Retina (tissue), 1 donor: ENCODE measurements at places on chromosomes 1 and 21.

GRCh38 chr1:107870696-107871095 is 94.3 kb downstream of the VAV3 start:
- DNase-seq, result no peak

DNA sequence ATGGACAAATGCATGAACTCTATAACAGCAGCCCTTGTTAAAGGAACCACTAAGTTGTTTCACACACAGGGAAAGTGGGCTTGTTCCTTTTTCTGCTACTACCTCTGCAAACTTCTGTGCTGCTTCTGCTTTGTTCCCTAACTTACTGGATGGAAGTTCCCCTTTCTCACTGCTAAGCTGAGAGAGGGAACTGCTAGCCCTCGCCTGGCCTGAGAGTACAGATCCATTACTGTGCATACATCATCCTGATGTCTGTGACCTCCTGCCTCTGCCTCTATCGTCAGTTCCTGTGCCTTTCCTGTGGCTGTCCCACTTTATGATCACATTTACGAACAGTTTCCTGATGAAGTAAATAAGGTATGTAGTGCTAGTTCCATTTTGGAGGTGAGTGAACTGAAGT is 3.5 kb downstream of the GNAT2 start:
- no peak for DNase-seq

DNA sequence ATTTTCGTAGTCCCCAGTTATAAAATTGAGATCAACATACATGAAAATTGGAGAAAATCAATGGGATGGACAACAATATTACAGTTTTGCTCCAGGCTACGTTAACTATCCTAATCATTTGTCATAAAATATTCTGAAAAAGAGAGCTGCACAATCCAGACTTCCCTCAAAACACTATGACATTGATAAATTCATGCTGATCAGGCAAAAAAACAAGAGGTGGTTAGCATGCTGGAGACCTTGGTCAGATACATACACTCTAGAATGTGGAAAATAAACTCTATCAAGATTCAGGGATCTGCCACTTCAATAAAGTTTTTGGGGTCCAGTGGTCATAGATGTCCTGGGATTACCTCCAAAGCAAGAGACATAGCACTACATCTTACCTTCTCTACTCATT is 32.5 kb upstream of the ARHGAP29 start:
- DNase-seq, result no peak

DNA sequence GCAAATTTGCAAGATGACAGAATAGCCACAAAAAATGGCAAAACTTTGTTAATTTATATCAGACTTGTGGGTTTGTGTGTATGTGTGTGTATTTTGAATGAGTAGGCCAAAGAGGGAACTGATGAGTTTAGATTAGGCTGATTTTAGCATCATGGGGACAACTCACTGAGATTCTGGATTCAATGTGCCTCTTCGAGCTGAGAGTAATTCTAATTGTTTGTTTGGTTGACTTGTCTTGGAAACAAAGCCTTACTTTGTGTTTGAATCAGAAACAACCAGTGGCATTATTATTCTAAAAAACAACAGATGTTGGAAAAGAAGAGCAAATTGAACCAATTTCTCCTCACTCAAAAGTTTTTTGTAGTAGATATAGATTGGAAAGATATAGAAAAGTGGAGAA is 40.5 kb upstream of the C21orf91 start:
- no peak for DNase-seq

- DNase-seq, result peak; percentile 39
Observed at GRCh38 chr1:180181996-180182642, 27.4 kb downstream of the QSOX1 start.

- DNase-seq, result peak; percentile 81
Observed at GRCh38 chr1:86154571-86155050, 2.0 kb downstream of the COL24A1 start.

GRCh38 chr1:221822591-221822990 is 80.7 kb upstream of the DUSP10 start:
- DNase-seq, result no peak

- no peak for DNase-seq
Observed at GRCh38 chr1:83996621-83997020, 2.3 kb downstream of the TTLL7 start.

GRCh38 chr21:38291874-38292273 is 35.1 kb downstream of the KCNJ15 start:
- no peak for DNase-seq

- DNase-seq, result peak; percentile 90
Observed at GRCh38 chr1:32538887-32539583, at the start of gene ZBTB8A. Gene ZBTB8A (plus strand): TSS chr1:32539427. CDS start chr1:32592932, 53,505 bp downstream.

DNA sequence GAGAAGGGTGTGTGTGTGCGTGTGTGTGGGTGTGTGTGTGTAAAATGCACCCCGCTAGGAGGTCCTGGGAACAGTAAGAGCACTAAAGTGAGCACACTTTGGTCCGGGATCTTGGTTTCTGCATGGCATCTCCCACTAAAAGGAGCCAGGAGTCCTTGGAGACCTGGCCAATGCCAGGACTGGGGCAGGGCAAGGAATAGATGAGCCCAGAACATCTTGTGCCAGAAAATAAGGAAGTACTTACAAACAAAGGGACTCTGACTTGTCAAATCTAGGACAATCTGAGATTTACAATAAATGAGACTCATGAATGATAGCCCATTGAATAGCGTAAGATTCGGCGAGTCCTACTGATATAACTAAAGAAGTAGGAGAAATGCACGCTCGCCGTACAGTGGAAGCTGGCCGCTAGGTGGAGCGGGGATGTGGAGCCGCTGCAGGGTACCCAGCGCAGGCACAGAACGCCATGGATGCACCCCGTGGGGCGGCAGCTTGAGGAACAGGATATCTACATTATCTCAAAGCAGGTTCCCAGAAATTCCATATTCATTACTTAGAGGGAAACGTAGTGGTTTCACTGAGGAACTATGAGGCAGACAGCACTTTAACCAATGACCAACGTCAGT is 7.1 kb downstream of the SLC37A1 start:
- DNase-seq, result no peak

GRCh38 chr1:9537863-9538668 is 1.2 kb upstream of the SLC25A33 start:
- DNase-seq, result no peak

- DNase-seq, result no peak
Observed at GRCh38 chr1:37017720-37018119, 16.6 kb downstream of the GRIK3 start.

DNA sequence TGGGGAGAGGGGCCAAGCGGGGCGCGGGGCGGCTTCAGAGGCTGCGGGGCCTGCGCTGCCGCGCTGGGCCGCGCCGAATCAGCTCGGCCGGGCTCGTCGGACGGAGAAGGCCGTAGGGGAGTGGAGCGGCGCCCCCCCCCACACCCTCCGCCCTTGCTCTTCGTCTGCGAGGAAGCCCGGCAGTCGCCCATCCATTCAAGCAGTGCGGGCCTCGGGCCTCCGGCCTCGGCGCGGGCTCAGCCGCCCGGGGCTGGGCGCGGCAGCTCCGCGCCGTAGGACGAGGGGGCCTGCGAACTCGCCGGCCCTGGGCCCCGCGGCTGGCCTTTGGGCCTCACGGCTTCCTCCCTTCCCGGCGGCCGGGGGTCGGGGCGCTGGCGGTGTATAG is 564 bp downstream of the CTPS1 start:
- DNase-seq, result peak; percentile 74

DNA sequence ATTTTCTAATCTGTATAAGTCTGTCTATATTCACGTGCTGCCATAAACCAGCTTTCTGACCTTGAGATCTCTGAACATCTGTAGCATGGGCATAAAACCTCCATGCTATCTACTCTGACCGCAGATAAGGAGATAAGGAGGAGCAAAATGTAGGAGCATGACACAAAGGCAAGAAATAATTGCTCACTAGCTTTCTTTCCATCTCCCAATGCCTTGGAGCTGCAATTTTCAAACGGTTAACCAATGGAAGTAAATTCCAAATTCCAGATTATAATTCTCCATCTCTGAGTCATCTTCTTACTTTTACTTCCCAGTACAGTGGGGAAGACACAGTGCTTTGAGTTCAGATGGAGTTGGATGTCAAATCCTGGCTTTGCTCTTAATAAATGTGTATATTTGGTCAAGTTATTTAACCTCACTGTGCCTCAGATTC is 41.6 kb downstream of the CD58 start:
- no peak for DNase-seq

DNA sequence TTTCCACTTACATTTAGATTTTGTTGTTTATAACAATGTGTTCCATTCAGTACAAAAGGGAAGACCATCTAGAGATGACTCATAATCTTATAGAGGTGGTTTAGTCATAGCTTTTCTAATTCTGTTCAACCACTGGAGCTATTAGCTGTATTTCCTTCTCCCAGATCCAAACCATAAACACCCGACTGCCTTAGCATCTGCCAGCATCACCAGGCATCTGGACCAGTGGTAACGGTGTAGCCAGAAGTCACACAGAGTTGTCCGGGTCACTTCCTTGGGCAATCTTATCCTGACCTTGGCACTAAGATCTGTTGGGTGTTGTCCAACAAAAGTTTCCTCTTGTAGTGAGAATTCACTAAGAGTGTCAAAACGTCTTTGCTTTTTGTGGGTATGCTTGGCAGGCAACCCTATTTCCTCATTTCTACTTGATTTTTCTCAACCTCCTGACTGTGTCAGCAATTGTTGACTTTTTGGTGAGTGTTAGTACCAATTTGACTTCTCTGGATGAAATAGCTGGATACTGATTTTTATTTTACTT is 372.1 kb upstream of the B3GALT2 start:
- DNase-seq, result no peak

DNA sequence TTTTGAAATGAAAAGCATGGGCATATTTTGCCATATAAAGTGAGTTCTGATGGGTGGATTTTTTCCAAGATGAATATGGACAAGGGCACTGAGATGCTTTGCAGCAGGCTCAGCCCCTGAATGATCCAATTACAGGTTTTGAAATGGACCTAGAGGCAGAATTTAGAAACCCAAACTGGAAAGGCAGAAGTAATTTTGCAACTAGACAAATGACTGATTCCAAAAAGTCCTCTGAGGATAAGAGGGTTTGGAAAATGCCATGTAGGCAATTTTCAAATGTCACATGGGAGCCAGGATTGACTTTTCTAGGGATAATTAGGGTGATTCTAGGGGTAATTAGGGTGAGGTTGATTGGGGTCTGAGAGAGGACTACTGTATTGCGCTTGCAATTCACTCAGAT is 148.9 kb upstream of the ZNF648 start:
- no peak for DNase-seq

DNA sequence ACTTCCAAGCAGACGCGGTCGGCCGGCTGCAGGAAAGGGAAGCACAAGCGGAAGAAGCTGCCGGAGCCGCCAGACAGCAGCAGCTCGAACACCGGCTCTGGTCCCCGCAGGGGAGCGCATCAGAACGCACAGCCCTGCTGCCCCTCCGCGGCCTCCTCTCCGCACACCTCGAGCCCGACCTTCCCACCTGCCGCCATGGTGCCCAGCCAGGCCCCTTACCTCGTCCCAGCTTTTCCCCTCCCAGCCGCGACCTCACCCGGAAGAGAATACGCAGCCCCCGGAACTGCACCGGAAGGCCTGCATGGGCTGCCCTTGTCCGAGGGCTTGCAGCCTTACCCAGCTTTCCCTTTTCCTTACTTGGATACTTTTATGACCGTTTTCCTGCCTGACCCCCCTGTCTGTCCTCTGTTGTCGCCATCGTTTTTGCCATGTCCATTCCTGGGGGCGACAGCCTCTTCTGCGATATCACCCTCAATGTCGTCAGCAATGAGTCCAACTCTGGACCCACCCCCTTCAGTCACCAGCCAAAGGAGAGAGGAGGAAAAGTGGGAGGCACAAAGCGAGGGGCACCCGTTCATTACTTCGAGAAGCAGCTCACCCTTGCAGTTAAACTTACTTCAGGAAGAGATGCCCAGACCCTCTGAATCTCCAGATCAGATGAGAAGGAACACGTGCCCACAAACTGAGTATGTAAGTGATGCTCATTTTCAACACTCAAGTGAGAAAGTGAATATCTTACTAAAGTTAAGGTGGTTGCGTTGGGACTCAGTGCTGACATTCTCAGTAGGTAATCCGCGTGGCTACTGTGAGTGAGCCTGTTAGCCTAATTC is 25.5 kb downstream of the UTS2 start:
- no peak for DNase-seq

DNA sequence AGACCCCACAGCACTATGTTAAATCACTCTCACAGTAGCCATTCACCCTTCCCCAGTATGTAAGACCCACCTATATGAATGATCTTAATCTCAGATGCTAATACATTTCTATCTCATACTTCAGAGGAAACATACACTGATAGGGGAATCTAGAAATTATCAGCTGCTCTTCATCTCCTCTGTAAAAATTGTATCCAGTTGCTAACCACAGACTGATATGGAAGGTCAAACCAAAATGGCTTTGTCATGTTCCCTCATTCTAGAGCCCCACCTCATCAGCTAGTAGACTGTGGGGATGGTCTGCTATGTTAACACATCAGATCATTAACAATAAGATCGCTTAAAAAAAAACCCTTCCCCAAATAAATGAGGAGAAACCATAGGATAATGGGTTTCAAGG is 71.7 kb downstream of the UBR4 start:
- DNase-seq, result no peak

DNA sequence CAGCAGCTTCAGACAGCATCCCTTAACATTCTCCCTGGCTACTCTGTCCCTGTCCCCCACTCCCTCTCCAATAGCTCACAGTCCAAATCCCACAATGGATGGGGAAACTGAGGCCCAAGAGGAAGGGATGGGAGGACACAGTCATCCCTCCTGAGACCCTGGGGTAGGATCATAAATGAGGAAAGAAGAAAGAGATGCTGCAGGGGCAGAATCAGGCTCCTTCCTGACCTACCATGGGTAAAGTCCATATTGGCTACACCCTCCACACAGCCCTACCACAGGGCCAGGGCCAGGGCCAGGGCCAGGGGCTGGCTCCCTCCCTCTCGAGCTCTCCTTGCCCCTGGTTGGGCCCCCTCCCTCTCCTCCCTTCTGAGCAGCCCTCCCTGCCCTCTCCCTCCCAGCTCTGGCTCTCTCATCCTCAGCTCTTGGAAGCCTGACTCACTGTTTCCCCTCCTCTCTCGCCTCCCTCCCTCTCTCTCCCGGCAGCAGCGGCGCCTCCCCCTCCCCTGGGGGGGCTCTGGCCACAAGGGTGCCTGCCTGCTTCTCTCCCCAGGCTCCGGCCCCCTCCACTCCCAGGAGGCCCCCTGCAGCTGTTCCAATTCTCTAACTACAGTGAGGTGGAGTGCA is 4.9 kb downstream of the AHDC1 start:
- DNase-seq, result peak; percentile 52

DNA sequence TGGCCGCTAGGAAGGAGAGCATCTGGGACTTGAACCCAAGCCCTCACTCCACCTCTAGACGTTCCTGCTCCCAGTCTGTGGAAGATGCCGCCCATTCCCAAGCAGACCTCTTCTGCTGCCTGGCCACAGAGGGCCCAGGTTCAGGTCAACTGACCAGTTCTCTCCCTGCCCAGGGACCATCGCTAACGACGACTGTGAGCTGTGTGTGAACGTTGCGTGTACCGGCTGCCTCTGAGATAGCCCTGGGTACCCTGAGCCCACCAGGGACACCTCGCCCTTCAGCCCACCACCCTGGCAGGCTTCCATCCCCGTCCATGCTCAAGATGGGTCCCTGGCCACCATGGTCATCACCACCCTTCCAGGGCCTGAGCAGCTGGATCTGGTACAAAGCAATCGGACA is 2.2 kb downstream of the GUCA2B start:
- no peak for DNase-seq

- no peak for DNase-seq
Observed at GRCh38 chr1:36530261-36530660, 47.5 kb upstream of the CSF3R start.
